ENCODE measurements at places on chromosomes 4 and X.
A peak's percentile ranks its signal among the peaks of the same experiment; 100 is the strongest.

DNA sequence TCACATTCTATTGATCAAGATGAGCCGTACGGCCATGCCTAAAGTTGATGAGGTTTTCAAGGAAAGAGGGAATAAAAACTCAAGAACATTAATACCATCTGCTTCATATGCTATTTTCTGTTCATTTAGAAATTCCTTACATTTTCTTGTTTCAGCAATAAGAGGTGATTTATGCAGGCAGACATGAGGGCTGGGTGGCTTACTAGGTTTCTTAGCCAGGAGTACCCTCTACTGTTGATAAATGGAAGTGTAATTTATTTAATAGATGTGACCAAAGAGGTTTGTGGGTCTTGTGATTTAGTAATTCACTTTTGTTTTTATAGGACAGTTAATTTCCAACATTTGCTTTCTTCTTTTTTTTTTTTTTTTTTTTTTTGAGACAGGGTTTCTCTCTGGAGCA lies 6.4 kb upstream of the SMIM9 start:
- DNase-seq = no peak

DNA sequence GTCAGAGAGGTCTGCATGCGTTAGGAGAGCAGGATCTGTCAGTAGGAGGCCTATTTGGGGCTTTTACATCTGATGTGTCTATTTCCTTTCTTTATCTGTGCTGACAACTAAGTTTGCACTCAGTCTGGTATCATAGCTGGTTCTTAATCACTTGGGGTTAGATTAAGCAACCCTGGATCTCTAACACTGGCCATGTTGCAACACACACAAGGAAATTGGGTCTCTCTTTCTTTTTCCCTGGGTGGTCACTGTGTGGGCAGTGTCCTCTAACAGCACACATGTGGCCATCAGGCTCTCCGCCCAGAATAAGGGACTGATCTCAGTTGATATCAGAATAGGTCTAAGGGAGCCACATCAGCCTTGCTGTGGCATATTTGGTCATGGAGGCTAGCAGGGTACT lies 38.9 kb downstream of the IGFBP7 start:
- DNase-seq = no peak

DNA sequence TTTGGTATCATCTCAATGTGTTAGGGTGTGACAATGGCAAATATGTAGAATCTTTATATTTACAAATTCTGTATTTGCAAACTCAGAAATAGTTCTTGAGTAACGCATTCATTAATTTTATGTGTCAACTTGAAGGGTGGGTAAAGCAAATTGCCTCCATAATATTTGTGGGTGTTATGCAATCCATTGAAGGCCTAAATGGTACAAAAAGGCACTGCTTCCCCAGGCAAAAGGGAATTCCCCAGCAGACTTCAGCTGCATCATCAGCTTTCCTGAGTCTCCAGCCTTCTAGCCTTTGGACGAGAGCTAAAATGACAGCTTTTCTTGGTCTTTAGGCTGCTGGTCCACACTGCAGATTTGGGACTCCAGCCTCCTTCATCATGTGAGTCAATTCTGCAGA lies 292.2 kb upstream of the PCDH7 start:
- no peak for DNase-seq

- no peak for DNase-seq
Measured at GRCh38 chr4:57665806-57666205, 555.6 kb upstream of the IGFBP7 start.

GRCh38 chr4:148429206-148429605 lies 13.0 kb downstream of the NR3C2 start:
- DNase-seq = no peak

DNA sequence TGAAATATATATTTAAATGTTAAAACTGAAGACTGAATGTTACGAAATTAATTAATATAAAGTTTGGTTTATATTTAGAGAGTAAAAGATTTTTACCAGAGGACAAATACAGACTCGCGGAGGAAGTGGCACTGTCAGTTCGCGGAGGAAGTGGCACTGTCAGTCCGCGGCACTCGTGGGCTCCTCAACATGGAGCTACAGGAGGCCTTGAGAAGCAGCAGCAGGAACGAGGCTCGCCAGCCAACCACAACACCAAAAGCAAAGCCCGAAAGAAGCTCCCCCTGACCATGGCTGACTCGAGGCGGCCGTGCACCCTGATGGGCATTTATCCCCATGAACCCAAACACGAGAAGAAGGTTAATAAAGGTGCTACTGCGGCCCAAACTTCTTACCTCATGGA lies 125.3 kb upstream of the PABPC4L start:
- no peak for DNase-seq

GRCh38 chrX:156002507-156002906 lies 5.0 kb downstream of the IL9R start:
- no peak for DNase-seq

GRCh38 chrX:14361435-14361834 lies 167.9 kb upstream of the GLRA2 start:
- DNase-seq = no peak

DNA sequence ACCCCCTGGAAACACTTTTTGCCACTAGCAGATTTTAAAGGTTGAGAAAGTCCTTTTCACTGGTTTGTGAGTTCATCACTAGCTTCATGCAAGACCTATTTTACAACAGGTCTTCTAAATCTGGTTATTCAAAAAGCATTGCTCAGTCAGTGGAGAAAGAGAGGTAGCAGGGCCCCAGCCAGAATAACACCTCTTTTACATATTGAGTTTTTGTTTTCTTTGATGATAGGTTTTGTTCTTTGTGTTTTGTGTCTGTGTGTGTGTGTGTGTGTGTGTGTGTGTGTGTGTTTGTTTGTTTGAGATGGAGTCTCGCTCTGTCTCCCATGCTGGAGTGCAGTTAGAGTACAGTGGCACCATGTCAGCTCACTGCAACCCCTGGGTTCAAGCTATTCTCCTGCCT lies 2.7 kb upstream of the VEGFC start:
- DNase-seq = no peak

- DNase-seq = no peak
Measured at GRCh38 chrX:65667503-65668376, at the start of gene MSN. Gene MSN, plus strand, starts transcription at chrX:65667654. Its CDS starts 188 bp downstream, at chrX:65667842.

GRCh38 chr4:3530663-3531254 lies 1.5 kb downstream of the LRPAP1 start:
- DNase-seq = no peak

DNA sequence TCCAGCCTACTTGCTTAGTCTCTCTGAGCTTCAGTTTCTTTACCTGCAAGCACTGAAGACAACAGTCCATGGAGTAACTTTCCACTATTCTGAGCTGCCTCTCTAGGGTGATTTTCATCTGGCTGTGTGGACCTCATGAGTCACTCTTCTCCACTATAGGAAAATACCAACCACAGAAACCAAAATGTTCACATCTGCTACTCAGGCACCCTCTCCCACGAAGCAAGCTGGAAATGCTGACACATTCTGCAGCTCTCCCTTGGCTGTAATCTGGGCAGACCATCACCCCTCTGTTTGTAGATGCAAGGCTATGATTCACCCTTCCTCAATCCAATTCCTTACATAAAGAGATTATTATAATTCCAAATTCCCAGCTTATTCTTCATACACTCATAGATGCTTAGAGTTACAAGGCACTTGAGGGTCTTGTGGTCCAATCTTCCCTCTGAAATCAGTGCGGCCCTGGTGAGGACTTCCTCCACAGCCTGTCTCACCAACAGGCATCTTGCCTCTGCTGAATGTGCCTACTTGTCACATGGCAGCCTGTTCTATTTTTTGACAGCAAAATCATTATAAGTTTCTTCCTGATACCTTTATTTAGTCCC lies 97.0 kb upstream of the LNX1 start:
- no peak for DNase-seq

DNA sequence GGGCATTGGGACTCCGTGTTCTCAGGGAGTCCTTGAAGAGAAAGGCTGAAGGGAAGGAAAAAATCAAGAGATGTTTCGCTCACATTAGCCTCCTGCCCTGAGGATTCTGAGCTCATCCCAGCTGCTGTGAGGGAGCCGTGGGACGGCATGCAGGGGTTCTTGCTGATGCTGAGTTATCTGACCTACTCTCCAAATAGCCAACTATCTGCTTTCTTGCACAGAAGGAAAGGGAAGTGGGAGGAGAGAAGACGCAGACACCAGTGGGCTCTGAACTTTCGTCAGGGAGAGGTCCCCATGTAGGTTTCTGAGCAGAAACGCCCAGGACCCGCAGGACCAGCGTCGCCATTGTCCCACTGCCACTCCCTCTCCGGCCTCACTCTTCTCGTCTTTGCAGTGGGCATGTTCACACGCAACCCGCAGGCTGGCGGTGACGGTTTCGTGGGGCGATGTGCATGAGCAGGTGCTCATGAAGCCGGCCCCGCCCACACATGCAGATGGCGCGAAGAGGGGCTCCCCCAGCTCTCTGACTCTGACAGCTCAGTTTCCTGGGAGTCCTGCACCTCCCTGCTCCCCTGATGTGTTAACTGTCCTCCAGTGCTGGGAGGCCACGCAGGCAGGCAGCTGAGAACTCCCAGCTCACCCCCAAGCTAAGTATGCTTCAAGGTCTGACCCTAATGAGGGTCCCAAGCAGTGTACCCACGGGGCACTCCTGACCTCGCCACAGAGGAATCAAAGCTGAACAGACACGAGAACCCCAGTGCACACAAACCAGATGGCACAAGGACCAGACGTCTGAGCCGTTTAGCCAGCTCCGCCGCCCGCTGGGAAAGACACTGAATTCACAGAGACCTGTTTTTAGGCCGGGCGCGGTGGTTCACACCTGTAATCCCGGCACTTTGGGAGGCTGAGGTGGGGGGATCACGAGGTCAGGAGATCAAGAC lies 13.6 kb upstream of the ABLIM2 start:
- no peak for DNase-seq

GRCh38 chr4:123421937-123422781 lies 25.6 kb downstream of the SPRY1 start:
- DNase-seq = no peak

GRCh38 chr4:153518001-153518400 lies 51.8 kb downstream of the TMEM131L start:
- DNase-seq = no peak

DNA sequence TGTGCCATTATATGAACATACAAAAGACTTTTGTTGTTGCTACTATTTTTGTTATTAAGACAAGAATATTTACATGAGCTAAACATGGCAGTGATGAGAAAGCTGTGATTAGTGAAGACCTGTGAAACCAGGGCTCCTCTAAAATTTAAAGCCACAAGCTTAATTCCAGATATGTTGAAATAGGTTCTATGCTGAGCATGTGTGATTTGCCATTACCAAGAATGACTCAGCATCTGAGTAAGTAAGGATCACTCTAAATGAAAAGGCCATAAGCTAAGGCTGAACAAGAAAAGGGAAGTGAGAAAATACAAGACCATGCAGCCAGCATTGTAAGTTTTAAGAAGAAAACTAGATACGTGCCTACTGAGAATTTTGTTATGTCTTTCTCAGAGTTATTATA lies 75.9 kb upstream of the CAMK2D start:
- DNase-seq = peak; percentile 5

- DNase-seq = no peak
Measured at GRCh38 chrX:46737462-46737861, 21.5 kb downstream of the SLC9A7 start.

DNA sequence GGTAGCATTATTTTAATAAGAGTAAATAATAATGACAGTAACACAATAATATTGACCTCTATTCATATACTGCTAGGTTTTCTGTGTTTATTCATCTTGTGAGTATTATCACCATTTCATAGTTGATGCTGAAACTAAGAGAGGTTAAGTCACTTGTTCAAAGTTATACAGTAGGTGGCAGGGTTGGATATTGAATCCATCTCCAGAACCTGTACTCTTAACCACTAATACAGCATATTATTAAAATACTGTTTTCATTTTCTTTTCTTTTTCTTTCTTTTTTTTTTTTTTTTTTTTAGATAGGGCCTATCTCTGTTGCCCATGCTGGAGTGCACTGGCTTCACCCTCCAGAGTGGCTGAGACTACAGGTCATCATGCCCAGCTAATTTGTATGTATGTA lies 7.1 kb upstream of the ELF2 start:
- no peak for DNase-seq

- no peak for DNase-seq
Measured at GRCh38 chr4:77450006-77450405, 155.6 kb upstream of the CXCL13 start.

- DNase-seq = no peak
Measured at GRCh38 chrX:101484135-101484534, 1.1 kb upstream of the ARMCX4 start.

- DNase-seq = no peak
Measured at GRCh38 chr4:81751531-81752289, 280.0 kb upstream of the RASGEF1B start.

Data from NCI-H1930 (cell line).